ENCODE measurements at places on chromosomes 3 and 15. TPM values are rescaled to one million over a fixed set of nuclear protein-coding genes. Genes with fewer than 3 reads are reported as not detected.

DNA sequence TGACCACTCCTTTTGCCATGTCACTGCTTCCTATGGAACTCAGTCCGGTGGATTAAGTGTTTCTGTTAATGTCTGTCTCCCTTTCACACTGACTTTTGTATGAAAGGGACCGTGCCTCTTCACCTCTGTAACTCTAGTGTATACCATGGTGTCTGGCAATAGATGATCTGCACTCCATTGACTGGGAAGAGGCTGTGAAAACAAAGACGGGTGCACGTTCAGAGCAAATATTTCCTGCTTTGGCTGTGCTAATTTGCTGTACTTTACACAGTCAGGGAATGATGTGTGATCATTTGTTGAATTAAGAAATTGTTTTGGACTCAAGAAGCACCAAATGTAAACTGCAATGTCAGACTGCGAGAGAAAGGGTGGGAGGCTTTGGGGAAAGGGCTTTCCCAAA is 315.2 kb downstream of the RORA start:
- H3K27me3 ChIP-seq = peaks cover 4% of the 10 kb centered on the region
- no peak overlapping the region for H3K4me3 ChIP-seq
- H3K4me1 ChIP-seq = peaks cover 32% of the 10 kb centered on the region
- H3K36me3 ChIP-seq = peaks cover 4% of the 10 kb centered on the region
- DNase-seq = no peak

DNA sequence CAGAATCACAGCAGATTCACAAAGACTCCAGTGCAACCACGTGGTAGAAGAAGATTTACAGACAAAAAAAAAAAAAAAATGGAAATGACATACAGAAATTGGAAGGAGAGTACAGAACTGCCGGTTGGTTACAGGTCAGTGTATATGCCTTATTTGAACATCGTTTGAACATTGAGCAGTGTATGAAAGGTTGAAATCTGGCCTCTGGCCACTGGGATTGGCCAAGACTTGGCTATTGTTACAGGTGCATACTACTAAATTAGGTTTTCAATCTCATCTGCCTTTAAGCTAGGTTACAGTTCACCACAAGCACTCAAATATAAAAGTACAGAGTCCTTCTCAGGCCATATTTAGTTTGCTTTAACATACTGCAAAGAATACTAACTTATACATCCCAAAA is 59.8 kb downstream of the THBS1 start:
- peaks cover 33% of the 10 kb centered on the region for H3K4me1 ChIP-seq
- no peak overlapping the region for H3K4me3 ChIP-seq
- H3K27me3 ChIP-seq = peaks cover 10% of the 10 kb centered on the region
- no peak for DNase-seq

DNA sequence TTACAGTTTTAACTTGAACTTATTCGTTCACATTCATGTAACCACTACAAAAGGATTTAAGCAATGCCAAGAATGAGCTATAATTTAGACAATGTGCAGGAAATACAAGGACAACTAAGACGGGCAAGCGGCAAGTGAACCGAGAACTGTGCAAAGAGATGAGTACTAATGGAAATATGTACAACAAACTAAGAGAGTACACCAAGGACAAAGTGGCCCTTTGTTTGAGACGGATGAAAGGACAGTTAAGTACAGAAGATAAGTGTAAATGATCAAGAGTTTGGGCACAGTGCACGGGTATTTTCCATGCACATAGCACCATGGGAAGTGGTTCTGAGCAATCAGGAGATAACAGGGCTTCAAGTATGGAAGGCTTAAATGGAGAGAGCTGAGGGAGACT is 281.7 kb downstream of the ROBO2 start:
- H3K4me3 ChIP-seq = no peak overlapping the region
- no peak overlapping the region for H3K27ac ChIP-seq
- H3K27me3 ChIP-seq = no peaks in the 10 kb centered on the region

The SPINK8 gene
- not detected for total RNA-seq

DNA sequence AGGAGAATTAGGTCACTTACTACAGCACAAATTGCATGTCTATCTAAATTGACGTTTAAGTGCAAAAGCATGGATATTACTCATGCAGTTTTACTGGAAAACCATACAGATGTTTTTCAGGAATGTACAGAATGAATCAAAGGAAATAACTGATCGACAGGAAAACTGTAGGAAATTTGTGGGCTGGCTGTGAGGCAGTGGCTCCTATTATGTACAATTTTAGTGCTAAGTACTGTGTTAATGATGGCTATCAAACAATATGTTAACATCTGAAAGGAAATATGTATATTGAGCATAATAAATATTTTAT is 6.9 kb downstream of the NUDT16 start:
- H3K4me3 ChIP-seq = no peak overlapping the region
- H3K36me3 ChIP-seq = peaks cover 23% of the 10 kb centered on the region
- no peak for DNase-seq
- no peak overlapping the region for H3K27ac ChIP-seq
- H3K4me1 ChIP-seq = peaks cover 42% of the 10 kb centered on the region
- no peaks in the 10 kb centered on the region for H3K27me3 ChIP-seq
